ENCODE measurements at places on chromosomes 2 and 18. TPM values are rescaled to one million over a fixed set of nuclear protein-coding genes. Genes with fewer than 3 reads are reported as not detected.

ALPG gene
- total RNA-seq, result not detected

SEPTIN10 gene
- total RNA-seq, result 49.3 TPM

DNA sequence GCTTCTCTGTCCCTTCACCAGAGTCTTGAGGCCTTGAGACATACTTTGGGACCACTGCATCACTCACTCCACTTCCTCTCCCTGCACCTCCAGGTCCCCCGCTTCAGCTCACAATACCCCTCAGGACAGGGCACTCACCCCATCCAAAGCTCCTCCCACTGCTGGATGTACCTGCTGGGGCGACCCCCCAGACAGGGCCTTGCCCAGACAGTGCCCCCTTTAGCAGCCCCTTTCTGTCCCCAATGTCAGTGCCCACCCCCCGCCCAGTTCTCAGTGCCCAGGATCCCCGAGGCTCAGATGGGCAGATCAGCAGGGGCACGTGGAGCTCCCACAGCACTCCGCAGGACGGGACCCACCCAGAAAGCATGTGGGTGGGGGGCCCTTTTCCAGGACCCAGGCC is 23.8 kb upstream of the IMP4 start:
- no peak for DNase-seq

GRCh38 chr2:179770029-179770428 is 91.4 kb downstream of the ZNF385B start:
- DNase-seq, result no peak

DNA sequence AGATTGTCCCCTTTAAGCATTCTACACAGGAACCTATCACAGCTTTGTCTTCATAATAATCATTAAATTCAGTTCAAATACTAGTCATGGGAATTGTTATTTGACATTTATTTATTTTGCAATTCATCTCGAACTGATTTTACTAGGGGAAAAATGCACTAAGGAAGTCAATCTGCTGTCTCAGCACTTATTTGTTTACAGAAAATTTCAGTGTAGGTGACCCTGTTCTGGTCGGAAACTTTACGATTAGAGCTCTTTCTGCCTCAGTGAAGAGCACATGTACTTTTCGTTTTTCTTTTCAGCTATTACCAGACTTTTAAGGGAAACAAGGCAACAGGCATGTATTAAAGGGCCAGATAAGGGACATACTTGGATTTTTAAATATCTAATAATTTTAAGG is 1405.7 kb upstream of the ZEB2 start:
- no peak for DNase-seq

- DNase-seq, result no peak
Observed at GRCh38 chr18:56861244-56861643, 210.1 kb downstream of the WDR7 start.

Data from Right ventricle myocardium superior (tissue), 1 donor.